ENCODE measurements at places on chromosomes 1 and 21. TPM values are rescaled to one million over a fixed set of nuclear protein-coding genes. Genes with fewer than 3 reads are reported as not detected.

DNA sequence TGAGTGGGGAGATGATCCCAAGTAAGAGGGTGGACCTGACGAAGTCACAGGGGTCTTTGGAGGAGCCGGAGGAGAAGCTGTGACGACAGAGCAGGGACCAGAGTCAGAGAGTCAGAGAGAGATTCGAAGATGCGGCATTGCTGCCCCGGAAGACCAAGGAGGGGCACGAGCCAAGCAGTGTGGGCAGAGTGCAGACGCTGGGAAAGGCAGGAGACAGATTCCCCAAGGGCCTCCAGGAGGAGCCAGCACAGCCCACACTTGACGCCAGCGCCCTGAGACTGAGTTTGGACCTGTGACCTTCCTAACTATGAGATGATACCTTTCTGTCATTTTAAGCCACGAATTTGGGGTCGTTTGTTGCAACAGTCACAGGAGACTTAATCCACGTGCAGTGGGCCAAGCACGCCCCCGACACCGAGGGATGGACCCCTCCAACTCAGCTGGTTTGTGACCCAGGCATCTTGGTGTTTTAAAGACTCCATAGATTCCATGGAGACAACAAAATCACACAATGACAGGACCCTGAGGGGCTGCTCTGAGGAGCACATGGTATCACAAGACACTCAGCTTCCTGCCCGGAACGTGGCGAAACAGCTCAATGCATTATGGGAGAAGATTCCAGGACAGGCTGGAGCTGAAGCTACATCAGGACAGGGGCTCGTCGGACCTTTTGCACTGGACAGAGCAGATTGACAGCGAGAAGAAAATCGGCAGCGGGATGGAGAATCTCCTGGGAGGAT, 11.0 kb upstream of the TFF1 start:
- no peaks in the 10 kb centered on the region for H3K27me3 ChIP-seq
- H3K4me1 ChIP-seq: no peaks in the 10 kb centered on the region
- no peak for DNase-seq
- H3K4me3 ChIP-seq: no peak overlapping the region
- H3K27ac ChIP-seq: no peak overlapping the region

DNA sequence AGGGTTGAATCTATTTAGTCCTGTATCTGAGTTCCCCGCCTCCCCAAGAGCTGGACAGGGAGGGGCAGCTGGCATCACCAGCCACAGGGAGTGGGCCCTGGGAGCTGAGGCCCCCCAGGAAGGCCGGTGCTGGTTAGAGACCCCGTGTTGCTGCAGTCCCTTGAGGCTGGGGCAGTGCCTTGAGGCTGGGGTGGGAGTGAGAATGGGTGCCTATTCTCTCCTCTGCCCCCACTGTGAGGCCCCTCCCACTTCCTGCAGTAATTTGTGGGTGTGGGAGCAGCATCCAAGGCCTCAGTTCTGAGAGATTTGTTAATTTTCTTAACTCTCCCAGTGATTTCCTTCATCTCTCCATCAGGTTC, 2.5 kb upstream of the TRAPPC3 start:
- H3K27ac ChIP-seq: peak overlapping the region; percentile 79
- no peaks in the 10 kb centered on the region for H3K27me3 ChIP-seq
- no peak for DNase-seq
- H3K4me1 ChIP-seq: peaks cover 26% of the 10 kb centered on the region

Gene CD5L
- total RNA-seq: not detected

DNA sequence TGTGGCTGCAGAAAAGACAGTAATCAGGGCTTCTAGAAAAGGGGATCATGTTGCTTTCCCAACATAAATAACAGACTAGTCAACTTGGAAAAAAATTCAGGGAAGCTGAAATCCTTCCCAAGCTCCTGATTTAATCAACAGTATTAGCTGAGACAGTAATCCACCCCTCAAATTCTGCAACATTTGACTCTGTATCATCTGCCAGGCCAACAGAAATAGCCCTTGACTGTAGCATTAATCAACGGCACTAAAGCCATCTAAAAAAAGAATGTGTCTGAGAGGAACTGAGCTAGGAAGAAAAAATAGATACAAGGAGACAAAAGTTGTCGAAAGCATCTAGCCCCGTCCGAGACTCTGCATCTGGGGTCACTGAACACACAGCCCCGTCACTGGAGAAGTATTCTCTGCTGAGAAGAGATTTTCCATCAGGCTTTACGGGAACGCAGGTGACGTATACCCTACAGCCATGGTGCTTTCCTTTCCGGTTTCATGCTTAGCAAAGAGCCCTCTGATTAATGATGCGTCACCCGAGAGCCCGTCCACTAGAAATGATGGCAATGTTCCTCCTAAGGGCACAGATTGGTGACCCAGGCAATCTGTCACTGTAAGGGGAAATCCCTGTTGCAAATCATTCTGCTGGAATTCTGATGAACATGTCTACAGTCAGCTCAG, 42.1 kb upstream of the TP53BP2 start:
- H3K27ac ChIP-seq: peak overlapping the region; percentile 36
- H3K4me3 ChIP-seq: no peak overlapping the region
- H3K4me1 ChIP-seq: no peaks in the 10 kb centered on the region
- peak; percentile 46 for DNase-seq

DNA sequence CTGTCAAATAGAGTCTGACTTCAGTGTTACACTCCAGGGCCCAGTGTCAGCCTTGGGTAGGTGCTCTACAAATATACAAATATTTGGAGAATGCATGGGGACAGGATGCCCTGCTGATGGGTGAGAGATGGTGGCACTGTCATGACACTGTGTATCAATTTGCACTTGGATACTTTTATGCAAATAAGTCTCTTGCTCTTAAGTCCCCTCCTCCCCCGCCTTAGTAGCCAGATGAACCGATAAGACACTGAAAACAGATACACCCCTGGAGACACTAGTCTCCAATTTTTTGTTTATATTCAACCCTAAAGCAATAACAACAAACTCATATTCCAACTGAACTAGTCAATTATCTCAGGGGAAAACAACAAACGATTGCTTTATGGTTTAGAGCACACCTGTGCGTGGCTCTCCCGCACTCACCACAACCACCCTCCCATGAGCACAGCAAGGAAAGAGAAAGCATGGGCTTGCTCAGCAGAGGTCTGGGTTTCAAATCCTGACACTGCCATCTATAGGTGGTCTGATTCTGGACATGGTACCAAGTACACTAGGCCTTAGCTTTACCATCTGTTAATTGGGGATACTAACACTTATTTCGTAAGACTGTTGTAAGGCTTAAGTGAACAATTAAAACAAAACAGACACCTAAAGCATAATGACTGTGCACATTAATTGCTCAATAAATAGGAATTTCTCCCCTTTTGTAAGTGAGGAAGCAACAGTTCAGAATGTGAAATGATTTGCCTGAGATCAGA, 50.3 kb downstream of the HIVEP3 start:
- no peaks in the 10 kb centered on the region for H3K36me3 ChIP-seq
- no peak overlapping the region for H3K4me3 ChIP-seq
- H3K27ac ChIP-seq: no peak overlapping the region

GRCh38 chr1:183293241-183293640, 107.2 kb downstream of the LAMC2 start:
- no peak overlapping the region for H3K4me3 ChIP-seq
- no peak overlapping the region for H3K27ac ChIP-seq
- no peaks in the 10 kb centered on the region for H3K36me3 ChIP-seq
- DNase-seq: no peak
- peaks cover 4% of the 10 kb centered on the region for H3K4me1 ChIP-seq

GRCh38 chr1:214550857-214551435, 456 bp downstream of the PTPN14 start:
- no peaks in the 10 kb centered on the region for H3K36me3 ChIP-seq
- no peaks in the 10 kb centered on the region for H3K27me3 ChIP-seq
- peak overlapping the region; percentile 99 for H3K27ac ChIP-seq
- H3K4me1 ChIP-seq: peaks cover 7% of the 10 kb centered on the region

DNA sequence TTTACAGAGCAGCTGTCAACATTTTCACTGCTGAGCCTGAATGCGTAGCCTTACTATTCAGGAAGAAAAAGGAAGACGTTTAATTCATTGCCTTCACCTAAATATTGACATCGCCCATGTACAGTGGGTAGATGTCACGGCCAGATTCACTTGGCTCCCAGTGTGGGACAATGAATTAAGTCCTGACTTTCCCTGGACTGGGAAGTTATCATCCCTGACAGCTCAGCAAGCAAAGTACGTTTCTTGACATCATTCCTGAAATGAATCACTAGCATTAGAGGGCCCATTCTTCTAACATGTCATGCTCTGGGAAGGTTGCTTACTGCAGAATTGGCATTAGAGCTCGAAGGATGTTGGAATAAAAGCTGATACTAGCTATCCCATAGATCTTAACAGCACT, 37.8 kb downstream of the LRRC53 start:
- H3K36me3 ChIP-seq: no peaks in the 10 kb centered on the region
- H3K4me3 ChIP-seq: no peak overlapping the region
- no peak overlapping the region for H3K27ac ChIP-seq
- H3K4me1 ChIP-seq: no peaks in the 10 kb centered on the region
- H3K27me3 ChIP-seq: no peaks in the 10 kb centered on the region
- DNase-seq: no peak

- peaks cover 6% of the 10 kb centered on the region for H3K27me3 ChIP-seq
- H3K4me1 ChIP-seq: no peaks in the 10 kb centered on the region
- no peaks in the 10 kb centered on the region for H3K36me3 ChIP-seq
- no peak overlapping the region for H3K4me3 ChIP-seq
- no peak overlapping the region for H3K27ac ChIP-seq
- no peak for DNase-seq
Measured at GRCh38 chr1:210722410-210723081, 393.8 kb downstream of the HHAT start.

Data from hepatocyte (in vitro differentiated cells).